BJ (cell line): ENCODE measurements at places on chromosomes 5 and 9. TPM values are rescaled to one million over a fixed set of nuclear protein-coding genes. Genes with fewer than 3 reads are reported as not detected.

The CD180 gene
- not detected in 2 replicates for polyA plus RNA-seq

The C9orf50 gene
- polyA plus RNA-seq, result 0.20 and 0.21 TPM in 2 replicates

DNA sequence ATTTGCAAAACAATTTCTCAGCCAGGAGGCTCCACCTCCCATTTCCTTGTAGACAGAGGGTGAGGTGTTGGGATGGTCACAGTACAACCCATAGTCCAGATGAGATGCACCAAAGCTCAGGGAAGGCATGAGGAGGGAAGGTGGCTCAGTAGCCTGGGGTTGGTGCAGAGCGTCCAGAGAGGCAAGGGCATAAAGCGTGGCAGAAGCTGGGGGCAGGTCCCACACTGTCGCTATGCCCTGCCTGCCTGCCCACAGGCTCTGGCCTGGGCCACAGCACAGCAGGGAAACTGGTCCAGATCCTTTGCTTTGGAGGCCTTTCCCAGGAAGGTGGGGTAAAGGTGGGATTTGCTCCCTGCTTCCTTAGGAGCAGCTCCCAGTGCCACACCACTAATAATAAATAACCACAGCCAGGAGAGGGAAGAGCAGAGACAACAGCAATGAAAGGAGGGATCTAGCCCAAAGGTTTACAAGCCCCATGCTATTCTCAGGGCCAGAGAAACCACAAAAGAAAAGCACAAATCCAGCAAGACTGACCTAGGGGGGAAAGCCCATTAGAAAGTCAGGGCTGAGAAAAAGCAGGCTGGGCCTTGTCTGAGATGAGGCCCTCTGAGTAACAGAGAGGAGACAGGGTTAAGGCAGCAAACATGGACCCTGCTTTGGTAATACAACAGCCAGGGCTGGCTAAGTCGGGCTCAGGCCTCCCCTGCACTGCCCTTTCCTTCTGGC, 27.2 kb downstream of the PCDHGC5 start:
- no peak for DNase-seq

DNA sequence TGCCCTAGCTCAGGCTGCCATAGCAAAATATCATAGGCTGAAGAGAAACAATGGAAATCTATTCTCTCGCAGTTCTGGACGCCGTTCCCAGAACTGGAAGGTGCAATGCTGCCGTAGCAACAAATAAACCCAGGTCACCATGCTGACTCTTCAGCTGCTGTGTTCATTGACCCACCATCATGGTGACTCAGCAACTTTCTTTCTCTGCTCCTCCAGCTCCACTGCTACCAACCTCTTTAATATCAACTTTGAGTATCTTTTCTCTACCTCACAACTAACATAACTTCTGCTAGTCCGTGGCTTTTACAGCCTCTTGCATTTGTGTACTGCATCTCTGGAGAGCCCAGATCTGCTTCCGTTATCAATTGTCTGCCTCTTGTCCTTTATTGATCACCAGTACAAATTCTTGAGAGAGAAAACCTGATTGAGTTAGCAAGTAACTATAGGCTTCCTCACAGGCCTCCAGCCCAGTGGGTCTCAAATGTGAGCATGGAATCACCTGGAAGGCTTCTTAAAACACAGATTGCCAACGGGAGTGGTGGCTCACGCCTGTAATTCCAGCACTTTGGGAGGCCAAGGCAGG, 47.3 kb upstream of the SLC30A5 start:
- DNase-seq, result no peak

GRCh38 chr5:126680191-126680817, 79.6 kb downstream of the PHAX start:
- DNase-seq, result peak; percentile 68

The NUP155 gene
- 10.8 and 18.9 TPM in 2 replicates for polyA plus RNA-seq

The UGT3A2 gene
- not detected in 2 replicates for polyA plus RNA-seq

DNA sequence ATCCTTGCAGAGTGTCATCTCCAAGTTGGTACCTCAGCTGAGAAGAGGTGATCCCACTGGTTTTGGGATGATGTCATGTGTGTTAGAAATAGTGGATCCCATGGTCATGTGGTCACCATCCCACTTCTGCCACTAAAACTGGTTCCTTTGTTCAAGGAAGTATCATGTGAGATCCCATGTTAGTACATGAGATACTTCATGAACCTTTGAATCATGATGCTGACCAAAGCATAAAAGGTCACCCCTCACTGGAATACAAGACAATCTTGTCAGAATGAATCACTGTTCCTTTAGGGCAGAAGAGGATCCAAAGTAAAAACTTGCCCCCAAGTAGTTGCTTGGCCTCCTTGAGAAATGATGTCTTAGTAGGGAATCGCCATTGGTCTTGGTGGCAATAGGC, 150.9 kb upstream of the MOCS2 start:
- DNase-seq, result no peak

The SOWAHA gene
- polyA plus RNA-seq, result 0.02 TPM in 1 of 2 replicates, not detected in the other

The DOCK8 gene
- polyA plus RNA-seq, result 0.06 and 0.07 TPM in 2 replicates

The ARSI gene
- 5.2 and 9.8 TPM in 2 replicates for polyA plus RNA-seq
